SHP77 (cell line): ENCODE measurements at places on chromosomes 6 and 20.

DNA sequence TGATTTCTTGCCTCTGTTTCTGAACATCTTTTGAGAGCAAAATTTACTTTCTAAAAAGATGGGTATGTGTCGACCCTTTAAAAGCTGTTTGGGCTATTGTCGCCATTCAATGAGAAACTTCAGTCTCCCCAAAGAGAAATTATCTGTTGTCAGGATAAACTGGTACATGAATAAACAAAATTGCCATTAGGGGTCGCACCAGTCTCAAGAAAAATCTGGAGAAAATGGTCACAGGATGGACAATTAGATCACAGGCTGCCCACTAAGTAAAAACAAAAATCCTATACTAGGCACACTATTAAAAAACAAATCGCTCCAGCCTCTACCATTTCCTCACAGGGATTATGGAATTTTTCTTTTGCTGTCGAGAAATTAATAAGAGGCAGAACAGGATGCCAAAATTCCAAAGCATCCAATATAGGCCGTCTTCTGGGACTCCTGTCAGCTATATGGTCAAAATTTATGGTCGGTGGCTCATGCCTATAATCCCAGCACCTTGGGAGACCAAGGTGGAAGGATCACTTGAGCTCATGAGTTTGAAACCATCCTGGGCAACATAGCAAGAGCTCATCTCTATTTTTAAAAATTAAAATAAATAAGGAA, 5.5 kb upstream of the HLA-E start:
- DNase-seq: peak; percentile 27

DNA sequence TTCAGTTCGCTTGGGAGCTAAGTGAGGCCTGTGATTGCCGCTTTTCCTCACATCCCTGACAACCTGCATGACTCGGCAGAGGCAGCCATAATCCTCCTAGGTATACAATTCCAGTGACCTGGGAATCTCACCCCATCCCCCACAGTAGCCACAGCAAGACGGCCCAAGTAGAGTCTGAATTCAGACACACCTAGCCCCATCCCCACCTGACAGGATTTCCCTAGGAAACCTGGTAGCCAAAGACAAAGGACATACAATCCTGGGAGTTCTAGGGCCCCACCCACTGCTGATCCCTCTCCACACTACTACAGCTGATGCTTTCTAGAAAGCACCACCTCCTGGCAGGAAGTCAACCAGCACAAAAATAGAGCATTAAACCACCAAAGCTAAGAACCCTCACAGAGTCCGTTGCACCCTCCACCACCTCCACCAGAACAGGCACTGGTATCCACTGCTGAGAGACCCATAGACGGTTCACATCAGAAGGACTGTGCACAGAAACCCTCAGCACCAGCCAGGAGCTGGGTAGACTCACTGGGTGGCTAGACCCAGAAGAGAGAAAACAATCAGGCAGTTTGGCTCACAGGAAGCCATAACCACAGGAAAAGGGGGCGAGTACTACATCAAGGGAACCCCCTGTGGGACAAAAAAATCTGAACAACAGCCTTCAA, 17.9 kb upstream of the RUNX2 start:
- no peak for DNase-seq

GRCh38 chr6:113713665-113714064, 143.5 kb upstream of the MARCKS start:
- no peak for DNase-seq

DNA sequence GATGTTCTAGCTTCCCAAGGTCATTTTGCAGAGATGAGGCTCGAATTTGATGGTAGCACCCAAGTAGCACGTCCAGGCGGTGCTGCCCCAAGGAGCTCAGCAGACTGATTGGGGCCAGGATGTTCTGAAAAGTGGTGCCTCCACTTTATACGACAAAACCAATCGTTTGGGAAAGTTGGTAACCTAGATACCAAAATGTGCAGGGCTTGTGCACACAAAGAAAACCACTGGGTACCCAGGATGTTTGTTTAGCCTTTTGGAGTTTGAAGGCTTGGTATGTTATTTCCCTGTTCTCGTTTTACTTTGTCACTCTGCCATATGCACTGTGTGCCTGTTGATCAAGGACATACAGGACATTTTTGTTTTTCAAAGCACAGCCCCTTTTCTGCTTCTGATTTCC, 40.7 kb upstream of the PBOV1 start:
- no peak for DNase-seq

GRCh38 chr6:142058551-142059290, 74.0 kb upstream of the GJE1 start:
- DNase-seq: no peak

DNA sequence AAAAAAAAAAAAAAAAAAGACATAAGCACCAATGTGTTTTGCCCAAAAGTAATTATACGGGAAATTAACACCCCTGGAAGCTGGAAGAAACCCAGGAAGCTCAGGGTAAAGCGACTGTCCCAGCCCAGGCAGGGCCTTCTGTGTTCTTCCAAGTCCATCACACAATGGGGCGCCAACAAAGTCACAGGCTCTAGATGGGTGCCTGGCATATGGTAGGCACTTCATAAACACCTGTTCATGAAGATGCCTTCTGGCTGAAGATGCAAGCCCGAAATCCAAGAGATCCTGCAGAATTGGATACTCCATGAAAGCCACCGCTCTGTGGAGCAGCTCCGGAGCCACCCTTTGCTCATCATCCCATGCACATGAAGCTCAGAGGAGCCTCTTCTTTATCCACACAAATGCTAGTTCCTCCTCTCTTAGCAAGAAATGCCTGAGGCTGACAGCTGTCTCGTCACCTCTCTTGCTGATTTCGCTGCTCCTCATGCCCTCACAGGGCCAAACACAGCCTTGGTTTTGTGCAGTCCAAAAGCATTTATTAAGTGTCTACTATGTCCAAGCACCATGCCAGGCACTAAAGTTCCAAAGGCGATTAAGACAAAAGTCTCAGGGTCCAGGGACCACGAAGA, 76.6 kb downstream of the TRERF1 start:
- DNase-seq: no peak

- DNase-seq: no peak
These were observed 162.8 kb downstream of the BTBD9 start for GRCh38 chr6:38476888-38477287.

DNA sequence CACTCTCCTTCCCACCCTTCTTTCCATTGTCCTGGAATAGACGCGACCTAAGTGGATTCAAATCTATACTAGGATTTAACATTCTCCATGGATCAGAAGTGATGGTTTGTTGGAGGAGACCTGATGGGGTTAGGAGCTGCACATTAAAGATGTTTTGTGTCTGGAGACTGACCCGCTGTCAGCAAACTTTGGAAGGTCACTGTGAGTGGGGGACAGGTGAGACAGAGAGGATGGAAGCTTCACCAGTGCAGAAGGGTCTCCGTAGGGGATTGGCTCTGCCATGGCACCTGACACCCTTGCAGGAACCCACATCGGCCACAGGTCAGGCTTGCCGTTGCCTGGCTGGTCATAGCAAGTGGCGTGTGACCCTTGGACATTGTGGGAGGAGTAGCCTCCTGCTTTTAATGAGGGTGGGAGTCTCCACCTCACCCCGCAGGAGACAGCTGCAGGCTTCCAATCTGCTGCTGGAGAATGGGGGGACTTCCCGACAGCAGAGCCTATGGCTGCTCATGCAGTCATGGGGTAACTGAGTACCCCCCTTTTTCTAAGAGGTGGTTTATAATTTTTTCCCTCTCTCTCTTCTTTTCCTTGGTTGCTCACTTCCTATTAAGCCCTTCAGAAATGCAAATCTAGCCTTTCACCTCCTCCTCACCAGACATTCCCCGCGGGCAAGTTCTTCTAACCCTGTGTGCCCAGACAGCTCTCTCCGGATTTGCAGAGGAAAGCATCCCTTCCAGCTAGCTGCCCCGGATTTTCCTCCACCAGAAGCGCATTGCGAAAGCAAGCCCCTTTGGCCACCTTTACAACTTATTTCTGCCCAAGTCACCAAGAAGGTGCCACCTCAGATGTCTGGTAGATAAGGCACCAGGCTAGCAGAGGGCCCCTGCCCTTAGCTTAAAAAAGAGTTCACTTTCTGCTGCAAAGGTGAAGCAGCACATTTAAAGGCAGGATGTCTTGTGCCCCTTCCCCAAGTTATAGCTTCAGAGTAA, 53.5 kb downstream of the DACT2 start:
- no peak for DNase-seq
